Stimulated activated CD8-positive, alpha-beta memory T cell treated with anti-CD3 and anti-CD28 coated beads, Interleukin-4, amount 100 ng/mL, for 4 hours (primary cell): ENCODE measurements at places on chromosomes 16 and 17.

- no peak for DNase-seq
Observed at GRCh38 chr16:85715169-85716021, 26.6 kb upstream of the GINS2 start.

DNA sequence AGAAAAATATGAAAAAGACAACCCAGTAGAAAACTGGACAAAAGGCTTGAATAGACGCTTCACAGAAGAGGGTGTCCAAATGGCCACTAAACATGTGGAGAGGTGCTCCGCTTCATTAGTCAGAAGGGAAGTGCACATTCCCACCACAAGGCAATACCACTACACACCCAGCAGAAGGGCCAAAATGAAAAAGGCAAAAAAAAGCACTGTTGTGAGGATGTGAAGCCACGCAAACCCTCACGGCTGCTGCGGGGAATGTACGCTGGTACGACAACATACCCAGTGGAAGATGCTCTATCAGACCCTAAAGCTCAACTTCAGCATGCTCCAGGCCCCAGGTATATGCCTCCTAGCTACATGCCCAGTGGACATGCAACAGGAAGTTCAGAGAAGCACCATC lies 17.0 kb downstream of the PIK3R5 start:
- no peak for DNase-seq

GRCh38 chr17:8392274-8392673 lies 5.4 kb downstream of the RNF222 start:
- no peak for DNase-seq

GRCh38 chr16:67884-68789 lies 4.3 kb downstream of the RHBDF1 start:
- no peak for DNase-seq

DNA sequence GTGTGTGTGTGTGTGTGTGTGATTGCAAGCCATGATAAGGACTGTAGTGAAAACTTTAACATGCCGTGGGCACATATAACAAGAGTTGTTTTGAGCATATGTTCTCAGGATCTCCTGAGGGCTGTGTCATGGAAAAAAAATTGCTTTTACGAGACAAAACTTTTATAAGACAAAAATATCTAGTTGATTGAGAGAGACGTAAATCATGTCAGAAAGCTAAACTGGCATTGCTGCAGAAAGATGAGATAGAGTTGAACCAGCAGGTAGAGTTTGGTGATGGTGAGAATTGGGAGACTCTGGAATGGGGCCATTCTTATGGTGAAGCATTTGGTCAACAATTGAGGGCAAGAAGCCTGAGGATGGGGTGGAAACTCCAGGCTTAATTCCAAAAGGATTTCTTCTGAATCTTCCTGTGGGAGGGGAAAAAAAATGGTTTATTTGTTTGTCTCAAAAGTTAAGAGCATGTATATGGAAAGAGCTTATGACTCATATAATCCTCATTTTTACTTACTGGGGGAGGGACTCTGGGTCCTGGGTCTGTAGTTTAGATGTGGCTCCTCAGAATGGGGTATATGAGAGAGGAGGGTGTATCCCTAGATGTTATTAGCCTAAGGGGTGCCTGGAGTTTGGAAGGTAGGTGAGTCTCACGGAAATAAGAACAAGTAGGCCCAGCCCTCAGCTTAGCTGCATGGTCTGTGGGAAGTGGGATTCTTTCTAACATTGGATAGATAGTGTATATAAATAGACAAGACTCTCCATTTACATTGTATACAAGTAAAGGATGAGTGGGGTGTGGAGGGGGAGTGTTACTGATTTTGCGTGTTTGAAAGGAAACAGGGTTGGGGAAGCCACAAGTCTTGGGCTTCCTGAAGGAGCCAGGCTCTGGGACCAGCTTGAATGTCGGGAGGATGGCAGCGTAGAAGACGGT lies 7.1 kb downstream of the MINK1 start:
- no peak for DNase-seq

- no peak for DNase-seq
Observed at GRCh38 chr16:51442141-51442870, 291.2 kb upstream of the SALL1 start.

DNA sequence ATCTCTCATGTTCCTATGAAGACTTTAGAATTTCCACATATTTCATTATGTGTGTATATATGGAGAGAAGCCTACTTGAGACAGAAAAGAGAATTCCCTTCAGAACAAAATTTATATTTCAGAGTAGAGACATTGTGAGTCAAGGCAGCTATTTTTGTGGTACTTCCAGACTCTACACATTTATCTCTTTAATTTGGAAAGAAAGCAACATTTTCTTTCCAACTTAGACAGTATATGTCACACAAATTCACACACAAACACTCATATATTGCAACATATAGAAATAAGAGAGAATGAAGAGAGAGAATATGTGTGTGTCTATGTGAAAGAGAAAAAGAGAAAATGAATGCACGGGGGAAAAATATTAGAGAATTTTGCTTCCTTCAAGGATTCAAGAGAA lies 158.8 kb downstream of the CDH8 start:
- DNase-seq, result no peak

DNA sequence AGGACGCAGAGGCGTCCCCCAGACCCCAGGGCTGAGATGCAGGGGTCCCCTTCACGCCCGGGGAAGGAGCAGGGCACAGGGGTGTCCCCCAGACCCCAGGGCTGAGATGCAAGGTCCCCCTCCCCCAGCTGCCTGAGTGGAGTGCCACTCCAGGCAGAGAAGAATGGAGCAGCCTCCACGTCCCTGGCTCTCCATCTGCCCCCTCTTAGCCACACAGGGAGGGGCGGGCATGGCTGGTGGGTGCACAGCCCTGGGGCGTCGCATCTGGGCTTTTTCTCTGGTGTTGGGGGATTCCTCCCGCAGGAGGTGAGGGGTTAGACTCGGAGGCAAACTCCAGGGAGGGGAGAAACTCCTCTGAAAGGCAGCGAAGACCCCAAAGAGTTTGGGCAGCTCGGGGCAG lies 17.5 kb downstream of the CIBAR2 start:
- DNase-seq, result no peak

GRCh38 chr16:89065458-89065822 lies 28.2 kb upstream of the ACSF3 start:
- no peak for DNase-seq

- DNase-seq, result no peak
Observed at GRCh38 chr17:65346166-65346565, 209.0 kb downstream of the RGS9 start.

GRCh38 chr17:18860161-18860972 lies 2.4 kb downstream of the PRPSAP2 start:
- no peak for DNase-seq

DNA sequence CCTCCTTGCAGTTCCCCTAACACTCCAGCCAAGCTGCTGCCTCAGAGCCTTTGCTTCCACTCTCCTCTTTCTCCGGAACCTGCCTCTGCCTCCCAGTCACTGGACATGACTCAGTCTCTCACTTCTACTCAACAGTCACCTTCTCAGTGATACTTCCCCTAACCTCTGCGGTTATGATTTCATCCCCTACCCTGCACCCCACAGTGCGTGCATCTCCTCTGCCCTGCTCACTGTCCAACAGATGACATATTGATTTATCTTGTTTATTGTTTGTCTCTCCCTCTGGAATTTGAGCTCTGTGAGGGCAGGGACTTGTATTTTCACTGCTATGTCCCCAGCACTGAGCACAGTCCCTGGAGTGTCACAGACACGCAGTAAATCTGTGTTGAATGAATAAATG lies 100.7 kb downstream of the CYLD start:
- no peak for DNase-seq

DNA sequence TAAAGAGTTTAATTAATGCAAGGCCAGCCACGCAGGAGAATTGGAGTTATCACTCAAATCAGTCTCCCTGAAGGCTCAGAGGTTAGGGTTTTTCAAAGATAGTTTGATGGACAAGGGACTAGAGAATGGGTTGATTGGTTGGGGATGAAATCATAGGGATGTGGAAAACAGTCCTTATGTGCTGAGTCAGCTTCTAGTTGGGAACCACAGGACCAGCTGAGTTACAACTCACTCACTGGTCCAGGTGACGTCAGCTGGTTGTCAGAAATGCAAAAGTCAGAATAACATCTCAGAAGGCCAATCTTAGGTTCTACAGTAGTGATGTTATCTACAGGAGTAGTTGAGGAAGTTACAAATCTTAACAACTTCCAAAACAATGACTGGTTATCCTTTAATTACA lies 47.6 kb downstream of the CPD start:
- DNase-seq, result no peak

- no peak for DNase-seq
Observed at GRCh38 chr17:17711641-17712162, 30.4 kb downstream of the RAI1 start.

GRCh38 chr17:36124879-36125824 lies 21.5 kb downstream of the CCL4 start:
- no peak for DNase-seq

DNA sequence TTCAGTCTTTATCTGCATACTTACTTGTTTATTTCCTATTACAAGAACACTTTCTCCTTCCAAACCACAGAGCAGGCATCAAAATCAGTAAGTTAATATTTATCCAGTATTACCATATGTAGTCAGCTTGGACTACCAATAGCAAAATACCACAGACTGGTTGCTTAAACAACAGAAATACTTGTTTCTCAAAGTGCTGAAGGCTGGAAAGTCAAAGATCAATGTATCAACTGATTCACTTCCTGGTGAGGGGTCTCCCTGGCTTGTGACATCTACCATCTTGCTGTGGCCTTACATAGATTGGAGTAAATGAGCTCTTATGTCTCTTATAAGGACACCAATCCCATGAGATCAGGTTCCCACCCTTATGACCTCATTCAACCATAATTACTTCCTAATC lies 2.6 kb downstream of the STXBP4 start:
- no peak for DNase-seq

GRCh38 chr16:30525844-30526136 lies 576 bp downstream of the ZNF768 start:
- DNase-seq, result no peak

GRCh38 chr17:32267690-32268205 lies 2.1 kb downstream of the RHBDL3 start:
- no peak for DNase-seq

DNA sequence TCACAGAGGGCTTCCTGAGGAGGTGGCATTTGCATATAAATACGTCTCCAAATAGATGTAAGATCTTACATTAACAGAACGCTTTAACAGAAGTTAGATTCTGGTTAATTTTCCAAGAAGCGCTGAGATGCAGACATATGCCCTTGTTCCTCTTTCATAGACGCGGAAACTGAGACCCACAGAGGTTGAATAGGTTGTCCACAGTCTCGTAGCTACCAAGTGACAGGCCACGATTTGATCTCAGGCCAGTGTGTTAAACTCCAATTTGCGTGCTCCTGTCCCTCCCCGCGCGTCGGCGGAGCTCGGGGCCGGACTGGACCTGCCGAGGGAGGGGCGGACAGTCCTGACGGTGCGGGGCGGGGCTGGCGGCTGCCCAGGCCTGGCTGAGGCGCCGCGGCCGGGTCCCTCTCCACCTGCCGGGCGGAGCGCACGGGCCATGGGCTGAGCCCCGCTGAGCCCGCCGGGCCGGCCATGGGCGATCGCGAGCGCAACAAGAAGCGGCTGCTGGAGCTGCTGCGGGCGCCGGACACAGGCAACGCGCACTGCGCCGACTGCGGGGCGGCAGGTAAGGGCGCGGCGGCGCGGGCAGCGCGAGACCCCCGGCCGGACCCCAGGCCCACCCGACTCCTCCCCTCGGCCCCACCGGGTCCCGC lies at the start of gene ADAP2:
ADAP2 (plus strand) TSS at position 402 of the 653 bp plus-strand sequence; CDS start at position 472, 70 bp downstream.
- DNase-seq, result no peak

- DNase-seq, result no peak
Observed at GRCh38 chr17:45222014-45222288, 266 bp downstream of the FMNL1 start.

DNA sequence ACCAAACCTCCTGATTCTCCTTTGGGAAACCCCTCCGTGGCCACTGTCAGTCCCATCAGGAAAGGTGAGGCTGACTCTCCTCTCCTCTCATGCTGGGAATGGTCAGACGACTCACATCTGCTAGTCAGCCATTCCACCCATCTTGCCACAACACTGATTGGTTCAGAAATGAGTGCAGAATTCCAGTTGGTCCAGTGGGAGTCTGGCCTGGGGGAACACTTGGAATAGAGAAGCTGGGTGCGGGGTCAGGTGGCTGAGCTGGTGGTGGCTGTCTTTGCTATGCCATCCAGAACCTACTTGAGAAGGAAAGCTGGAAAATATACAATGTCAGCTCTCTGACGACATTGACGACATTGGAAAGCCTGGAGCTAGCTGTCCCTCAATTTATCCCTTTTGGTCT lies 23.6 kb upstream of the PLLP start:
- DNase-seq, result no peak

GRCh38 chr17:29709866-29710519 lies 87.3 kb upstream of the CORO6 start:
- no peak for DNase-seq

DNA sequence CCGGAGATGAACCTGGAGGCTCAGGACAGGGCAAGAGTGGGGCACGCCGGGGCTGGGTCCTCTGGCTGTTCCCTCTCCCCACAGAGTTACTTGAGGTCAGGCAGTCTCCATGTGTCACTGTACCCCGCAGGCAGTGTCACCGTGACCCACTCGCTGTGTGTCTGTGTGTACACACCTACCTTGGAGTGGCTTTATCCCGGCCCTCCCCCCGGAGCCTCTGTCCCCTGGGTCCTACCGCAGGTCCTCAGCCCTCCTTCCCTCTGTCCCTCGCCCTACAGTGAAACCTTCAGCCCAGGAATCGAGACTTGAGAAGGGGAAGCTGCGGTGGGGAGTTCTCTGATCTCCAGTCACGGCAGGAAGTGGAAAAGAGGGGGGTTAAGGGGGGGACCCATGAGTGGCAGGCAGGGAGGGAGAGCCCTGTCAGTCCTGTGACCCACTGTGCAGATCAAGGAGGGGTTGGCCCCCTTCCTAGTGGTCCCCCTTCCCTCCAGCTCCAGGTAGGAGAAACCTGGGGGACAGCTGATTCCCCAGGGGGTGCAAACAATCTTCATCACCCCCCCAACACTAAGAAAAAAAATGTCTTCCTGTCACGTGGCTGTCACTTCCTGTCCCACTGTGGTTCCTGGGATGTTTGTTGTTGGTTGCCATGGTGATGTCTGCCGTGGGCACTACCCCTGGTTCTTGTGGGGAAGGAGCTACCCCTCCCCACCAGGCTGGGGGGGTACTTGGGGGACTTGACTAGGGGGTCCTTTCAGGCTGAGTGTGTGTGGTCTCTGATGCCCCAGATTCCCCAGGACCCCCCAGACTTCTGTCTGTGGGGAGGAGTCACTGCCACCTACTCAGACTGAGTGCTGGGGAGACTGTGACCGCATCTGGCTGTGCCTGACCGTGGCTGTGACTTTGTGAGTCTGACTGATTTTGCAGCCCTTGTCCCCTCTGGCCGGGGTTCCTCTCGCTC lies 13.7 kb downstream of the RARA start:
- DNase-seq, result peak; percentile 67

DNA sequence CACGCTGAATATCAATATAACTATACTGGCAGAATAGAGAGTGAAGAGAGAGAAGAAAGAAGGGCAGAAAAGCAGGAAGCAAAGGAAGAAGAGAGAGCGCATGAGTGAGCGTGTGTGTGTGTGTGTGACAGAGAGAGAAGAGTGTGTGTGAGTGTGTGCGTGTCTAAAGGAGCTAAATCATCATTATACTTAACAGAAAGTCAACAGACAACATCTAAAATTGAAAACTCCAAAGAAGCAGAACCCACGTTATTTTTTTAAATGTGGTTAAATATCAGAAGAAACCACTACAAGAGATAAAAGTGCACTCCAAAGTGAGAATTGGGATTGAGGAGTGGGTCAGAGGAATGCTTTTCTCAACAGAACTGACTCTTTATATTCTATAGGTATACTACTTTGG lies 77.2 kb downstream of the BRIP1 start:
- DNase-seq, result no peak

GRCh38 chr17:21004016-21004930 lies 38.5 kb downstream of the USP22 start:
- no peak for DNase-seq
